ENCODE measurements at places on chromosomes 13 and 19.

- no peak for DNase-seq
Observed at GRCh38 chr13:36530050-36530789, 97.9 kb downstream of the CCNA1 start.

- DNase-seq = peak; percentile 39
Observed at GRCh38 chr19:52190487-52191293, 838 bp downstream of the PPP2R1A start.

DNA sequence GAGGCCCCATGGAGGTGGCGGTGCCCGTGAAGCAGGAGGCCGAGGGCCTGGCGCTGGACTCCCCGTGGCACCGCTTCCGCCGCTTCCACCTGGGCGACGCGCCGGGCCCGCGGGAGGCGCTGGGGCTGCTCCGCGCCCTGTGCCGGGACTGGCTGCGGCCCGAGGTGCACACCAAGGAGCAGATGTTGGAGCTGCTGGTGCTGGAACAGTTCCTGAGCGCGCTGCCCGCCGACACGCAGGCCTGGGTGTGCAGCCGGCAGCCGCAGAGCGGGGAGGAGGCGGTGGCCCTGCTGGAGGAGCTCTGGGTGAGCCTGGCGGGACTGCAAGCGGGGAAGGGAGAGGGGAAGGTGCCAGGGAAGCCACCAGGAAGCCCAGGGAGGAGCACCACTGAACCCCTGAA is 5.8 kb downstream of the ZNF444 start:
- DNase-seq = no peak

DNA sequence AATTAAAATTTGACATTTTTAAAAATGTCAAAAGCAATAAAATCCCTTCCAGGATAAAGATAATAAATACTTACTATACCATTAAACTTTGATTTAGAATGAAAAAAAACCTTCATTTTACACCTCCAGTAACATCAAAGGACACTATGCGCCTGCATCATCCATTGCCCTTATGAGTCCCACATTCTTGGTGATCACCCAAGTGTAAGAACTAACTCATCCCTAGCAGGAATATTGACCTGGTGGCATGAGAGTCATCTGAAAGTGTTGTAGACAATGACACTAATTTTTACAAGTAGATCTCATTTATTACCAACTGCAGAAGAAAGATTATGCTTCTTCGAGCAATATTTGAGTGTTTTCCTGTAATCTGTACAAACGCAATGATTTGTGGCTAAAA is 1128.9 kb downstream of the EFNB2 start:
- no peak for DNase-seq

- no peak for DNase-seq
Observed at GRCh38 chr13:49972709-49973108, 24.1 kb upstream of the TRIM13 start.

DNA sequence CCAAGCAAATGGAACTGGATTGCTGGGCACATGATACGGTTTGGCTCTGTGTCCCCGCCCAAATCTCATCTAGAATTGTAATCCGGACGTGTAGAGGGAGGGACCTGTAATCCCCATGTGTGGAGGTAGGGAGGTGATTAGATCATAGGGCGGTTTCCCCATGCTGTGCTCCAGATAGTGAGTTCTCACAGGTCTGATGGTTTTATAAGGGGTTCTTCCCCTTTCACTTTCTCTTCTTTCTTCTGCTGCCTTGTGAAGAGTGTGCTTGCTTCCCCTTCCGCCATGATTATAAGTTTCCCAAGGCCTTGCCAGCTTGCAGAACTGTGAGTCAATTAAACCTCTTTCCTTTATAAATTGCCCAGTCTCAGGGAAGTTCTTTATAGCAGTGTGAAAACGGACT is 32.6 kb upstream of the MTIF3 start:
- DNase-seq = no peak

DNA sequence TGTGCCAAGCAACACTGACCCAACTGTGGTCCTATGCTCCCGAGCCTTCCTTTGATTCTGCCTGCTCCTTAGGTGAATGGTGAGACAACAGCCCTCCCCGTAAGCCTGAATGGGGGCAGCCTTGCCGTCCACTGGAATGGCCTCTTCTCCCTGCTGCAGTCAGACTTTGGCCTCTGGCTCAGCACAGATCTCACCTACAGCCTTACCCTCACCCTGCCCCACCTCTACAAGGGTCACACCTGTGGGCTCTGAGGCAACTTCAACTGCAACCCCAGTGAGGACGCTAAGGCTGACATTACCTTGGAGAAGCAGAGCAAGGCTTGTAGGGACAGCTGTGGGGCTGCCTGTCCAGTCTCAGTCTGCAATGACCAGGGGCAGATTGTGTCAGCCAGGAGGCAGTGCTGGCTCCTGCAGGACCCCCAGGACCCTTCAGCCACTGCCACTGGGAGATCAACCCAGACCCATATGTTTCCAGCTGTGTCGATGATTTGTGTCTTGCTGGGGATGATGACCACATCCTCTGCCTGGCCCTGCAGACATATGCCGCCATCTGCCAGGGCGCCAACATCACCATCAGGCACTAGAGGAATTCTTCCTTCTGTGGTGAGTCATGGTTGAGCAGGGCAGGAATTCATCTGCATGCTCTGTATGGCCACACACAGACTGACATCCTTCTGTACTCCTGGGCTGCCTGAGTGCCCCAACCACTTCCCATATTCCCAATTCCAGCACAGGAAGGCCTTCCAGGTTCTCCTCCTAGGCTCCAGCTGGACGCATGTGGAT is 27.3 kb upstream of the FXYD3 start:
- no peak for DNase-seq

DNA sequence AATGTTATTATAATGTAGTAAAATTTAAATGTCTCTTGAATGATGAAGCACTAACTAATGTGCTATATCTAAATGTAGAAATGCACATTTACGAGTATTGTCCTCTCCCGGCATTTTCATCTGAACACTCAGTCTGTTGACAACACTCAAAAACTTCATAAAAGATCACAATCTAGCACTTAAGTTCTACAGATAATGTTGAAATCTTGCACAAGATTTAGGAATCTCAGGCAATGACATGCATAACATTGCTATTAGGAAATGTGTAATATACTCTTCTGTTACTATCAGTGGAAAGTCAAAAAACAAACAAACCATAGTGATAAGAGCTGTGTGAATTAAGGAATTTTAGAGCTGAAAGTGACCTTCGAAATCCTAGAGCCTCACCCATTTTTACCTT is 37.5 kb upstream of the XPO4 start:
- no peak for DNase-seq

DNA sequence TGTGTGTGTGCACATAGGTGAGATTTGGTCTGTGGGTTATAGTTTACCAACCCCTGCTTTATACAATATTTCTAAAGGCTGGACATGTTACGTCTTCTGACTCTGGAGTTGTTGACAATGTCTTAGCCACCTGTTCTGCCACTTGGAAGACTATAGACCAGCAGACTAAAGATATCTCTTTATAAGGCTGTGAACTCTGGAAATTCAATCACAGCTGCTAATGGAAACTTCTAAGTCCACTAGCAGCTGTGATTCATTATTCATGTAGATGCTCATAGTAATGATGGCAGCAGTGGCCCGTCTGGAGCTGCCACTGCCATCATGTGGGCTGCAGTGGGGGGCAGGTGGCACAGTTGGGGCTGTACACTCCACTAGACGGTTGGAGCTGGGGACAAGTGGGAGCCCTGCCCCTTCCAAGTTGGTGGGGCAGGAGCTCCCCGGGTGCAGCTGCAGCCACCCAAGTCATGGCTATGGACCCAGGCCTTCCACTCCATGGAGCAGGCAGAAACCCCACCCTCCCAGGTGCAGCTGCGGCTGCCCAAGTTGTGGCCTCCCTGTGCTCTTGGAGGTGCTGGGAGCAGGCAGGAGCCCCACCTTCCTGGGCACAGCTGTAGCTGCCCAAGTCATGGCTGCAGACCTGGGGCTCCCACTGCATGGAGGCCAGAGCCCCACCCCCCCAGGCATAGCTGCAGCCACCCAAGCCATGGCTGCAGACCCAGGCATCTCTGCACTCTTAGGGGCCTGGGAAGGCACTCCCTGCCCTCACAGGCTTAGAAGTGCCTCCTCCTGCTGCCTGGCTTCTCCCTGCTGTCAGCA is 8.8 kb downstream of the IGFL4 start:
- no peak for DNase-seq

GRCh38 chr13:40252241-40252640 is 414.2 kb downstream of the FOXO1 start:
- DNase-seq = no peak

DNA sequence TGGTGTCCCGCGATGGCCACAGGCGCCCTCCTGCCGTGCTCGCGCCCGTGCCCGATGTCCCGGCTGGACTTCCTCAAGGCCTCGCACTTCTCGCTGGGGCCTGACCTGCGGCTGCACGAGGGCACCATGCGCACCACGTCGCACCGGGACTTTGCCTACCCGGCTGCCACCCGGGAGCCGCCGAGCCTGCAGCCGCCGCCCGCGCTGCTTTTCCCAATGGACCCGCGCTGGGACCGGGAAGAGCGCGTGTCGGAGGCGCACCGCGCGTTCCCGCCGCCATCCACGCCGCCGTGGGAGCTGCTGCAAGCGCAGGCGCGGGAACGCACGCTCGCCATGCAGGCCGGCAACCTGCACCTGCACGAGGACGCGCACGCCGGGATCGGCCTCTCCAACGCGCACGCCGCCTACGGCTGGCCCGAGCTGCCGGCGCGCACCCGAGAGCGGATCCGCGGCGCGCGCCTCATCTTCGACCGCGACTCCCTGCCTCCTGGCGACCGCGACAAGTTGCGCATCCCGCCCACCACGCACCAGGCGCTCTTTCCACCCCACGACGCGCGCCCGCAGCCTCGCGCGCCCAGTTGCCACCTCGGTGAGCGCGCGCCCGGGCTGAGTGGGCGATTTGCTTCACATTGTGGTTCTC is 12.1 kb upstream of the PEX11G start:
- peak; percentile 74 for DNase-seq

- DNase-seq = no peak
Observed at GRCh38 chr13:110652231-110652730, 36.9 kb downstream of the NAXD start.
